ENCODE measurements at places on chromosomes 16 and 17.

GRCh38 chr17:42380935-42381334 is 7.3 kb downstream of the STAT3 start:
- DNase-seq = no peak

GRCh38 chr16:10751291-10751697 is 7.7 kb downstream of the NUBP1 start:
- DNase-seq = no peak

DNA sequence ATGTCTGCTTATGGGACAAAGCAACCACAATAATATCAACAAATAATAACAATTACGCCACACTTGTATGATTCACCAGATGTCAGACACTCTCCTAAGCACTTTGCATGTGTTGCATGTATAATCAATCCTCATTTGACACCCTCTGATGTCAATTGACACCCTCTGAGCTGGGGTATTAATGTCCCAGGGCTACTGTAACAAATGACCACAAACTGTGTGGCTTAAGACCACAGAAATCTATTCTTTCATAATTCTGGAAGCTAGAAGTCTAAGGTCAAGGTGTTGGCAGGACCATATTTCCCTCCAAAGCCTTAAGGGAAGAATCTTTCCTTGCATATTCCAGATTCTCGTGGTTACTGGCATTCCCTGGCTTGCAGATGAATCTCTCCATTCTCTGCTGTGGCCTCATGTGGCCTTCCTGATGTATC is 112.7 kb downstream of the NPIPB5 start:
- no peak for DNase-seq

- no peak for DNase-seq
Measured at GRCh38 chr17:850851-851763, 69.0 kb downstream of the MRM3 start.

DNA sequence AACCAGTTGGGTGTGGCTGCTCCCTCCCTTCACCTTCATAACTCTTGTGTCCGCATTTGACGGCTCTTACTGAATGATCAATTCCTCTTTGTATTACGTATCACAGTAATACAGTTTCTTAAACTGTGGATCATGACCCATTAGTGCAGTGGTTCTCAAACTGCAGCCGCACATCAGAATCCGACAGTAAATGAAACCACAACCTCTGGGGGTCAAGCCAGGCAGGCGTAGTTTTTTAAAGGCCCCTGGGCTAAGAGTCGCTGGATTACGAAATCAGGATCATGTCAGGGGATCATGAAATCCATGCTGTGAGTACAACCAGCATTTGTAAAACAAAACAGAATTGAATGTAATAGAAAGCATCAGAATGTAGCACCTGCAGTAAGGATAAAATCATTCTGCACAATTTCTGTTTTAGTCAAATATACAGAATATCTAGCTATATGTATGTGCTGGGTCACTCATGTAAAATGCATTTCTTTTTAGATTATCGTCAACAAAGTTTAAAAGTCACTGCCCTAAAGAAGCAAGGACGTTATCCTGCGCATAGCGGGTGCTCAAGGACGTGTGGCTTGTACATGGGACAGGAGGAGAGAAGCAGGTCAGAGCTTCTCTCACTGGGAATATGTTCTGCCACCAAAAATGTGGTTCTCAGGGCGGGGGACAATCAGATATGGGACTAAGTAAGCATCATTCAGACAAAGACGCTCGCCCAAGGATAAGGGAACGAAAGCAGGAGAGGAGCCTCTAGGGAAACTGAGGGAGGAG is 113.1 kb downstream of the ZFHX3 start:
- DNase-seq = no peak

DNA sequence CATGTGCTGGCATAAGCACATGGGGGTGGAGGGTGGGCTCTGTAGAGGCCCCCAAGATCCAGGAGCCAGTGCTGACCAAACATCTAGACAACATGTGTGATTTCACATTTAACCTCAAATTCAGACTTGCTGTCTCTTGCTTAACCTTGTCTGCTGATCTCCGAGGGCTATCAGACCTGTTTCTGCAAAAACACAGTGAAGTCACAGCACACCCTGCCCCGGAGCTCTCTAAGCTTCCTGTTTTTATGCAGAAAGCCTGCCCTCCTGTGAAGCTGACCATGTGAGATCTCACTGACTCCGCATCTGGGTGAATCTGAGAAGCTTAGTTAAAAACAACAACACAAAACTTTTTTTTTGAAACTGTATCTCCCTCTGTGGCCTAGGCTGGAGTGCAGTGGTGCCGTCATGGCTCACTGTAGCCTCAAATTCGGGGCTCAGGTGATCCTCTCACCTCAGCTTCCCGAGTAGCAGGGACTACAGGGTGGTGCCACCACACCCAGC is 6.6 kb upstream of the DPEP2 start:
- DNase-seq = no peak

DNA sequence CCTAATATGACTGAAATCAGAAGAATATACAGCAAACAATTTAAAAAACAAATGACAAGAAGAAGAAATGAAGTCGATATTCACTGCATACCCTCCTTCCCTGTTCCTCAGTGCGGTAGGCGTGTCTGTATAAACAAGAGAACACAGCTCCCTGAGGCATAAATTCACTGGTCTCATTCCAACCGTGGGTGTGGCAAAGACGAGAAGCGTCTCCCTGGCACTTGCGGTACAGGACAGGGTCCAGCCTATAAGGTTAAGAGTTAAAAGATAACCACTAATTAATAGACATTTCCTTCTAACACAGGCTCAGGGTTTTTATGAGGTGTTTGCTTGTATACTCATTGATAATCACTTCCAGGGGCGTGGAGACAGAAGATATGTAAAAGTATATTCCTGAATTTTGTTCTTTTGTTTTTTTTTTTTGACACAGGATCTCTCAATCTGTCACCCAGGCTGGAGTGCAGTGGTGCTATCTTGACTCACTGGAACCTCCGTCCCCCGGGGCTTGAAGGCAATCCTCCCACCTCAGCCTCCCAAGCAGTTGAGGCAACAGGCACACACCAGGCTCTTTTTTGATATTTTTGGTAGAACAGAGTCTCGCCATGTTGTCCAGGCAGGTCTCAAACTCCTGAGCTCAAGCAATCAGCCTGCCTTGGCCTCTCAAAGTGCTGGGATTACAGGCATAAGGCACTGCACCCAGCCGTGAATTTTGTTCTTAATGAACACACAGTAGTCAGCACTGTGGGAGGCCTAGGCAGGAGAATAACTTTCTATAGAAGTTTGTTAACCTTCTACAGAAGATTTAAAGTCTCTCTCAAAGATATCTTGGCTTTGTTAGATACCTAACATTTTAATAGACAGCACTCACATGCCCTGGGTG is 59.1 kb upstream of the CLEC18B start:
- DNase-seq = no peak

- DNase-seq = no peak
Measured at GRCh38 chr17:36610474-36610873, 9.1 kb downstream of the MRM1 start.

- no peak for DNase-seq
Measured at GRCh38 chr16:66381585-66382170, 15.2 kb downstream of the CDH5 start.

DNA sequence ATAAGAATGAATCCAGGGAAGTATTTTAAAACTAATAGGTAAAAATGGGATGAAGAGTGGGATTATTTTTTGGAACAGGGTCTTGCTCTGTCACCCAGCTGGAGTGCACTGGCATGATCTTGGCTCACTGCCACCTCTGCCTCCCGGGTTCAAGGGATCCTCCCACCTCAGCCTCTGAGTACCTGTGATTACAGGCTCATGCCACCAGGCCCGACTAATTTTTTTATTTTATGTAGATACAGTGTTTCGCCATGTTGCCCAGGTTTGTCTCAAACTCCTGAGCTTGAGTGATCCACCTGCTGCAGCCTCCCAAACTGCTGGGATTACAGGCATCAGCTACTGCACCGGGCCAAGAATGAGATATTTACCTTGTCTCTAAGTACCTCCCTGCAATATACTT is 22.1 kb downstream of the NSMCE1 start:
- DNase-seq = no peak

GRCh38 chr17:61402978-61403800 is 3.5 kb downstream of the TBX2 start:
- DNase-seq = no peak

GRCh38 chr17:40727447-40728231 is 24.1 kb upstream of the KRT24 start:
- DNase-seq = no peak

DNA sequence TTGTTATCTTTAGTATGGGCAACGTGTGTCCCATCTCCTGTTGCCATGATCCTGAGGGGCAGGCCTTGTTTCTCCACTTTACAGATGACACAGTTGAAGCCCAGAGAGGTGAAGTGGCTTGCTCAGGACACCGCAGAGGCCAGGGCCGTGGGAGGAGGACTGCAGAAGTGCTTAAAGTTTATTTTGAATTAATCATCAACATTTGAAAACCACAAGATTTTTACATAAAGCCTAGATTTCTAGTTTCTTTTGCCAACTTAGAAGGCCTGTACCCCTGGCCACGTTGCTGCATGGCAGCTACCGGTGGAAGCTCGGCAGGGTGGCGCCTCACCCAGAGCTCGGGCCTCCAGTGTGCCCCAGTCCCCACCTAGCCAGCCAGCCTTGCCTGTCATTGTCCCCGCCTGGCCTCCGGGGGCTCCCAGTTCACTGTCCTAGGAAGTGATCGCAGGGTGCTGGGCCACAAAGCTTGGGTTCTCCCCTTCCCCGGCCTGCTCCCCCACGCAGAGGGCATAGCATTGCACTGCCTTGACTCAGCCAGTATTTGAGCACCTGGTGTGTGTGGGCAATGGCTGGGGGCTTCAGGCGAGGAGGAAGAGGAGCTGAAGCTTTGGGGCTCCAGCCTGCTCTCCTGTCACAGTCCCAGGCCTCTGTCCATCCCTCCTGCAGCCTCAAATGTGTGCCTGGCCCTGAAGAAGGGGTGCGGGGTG is 14.8 kb upstream of the ADCY7 start:
- DNase-seq = no peak

DNA sequence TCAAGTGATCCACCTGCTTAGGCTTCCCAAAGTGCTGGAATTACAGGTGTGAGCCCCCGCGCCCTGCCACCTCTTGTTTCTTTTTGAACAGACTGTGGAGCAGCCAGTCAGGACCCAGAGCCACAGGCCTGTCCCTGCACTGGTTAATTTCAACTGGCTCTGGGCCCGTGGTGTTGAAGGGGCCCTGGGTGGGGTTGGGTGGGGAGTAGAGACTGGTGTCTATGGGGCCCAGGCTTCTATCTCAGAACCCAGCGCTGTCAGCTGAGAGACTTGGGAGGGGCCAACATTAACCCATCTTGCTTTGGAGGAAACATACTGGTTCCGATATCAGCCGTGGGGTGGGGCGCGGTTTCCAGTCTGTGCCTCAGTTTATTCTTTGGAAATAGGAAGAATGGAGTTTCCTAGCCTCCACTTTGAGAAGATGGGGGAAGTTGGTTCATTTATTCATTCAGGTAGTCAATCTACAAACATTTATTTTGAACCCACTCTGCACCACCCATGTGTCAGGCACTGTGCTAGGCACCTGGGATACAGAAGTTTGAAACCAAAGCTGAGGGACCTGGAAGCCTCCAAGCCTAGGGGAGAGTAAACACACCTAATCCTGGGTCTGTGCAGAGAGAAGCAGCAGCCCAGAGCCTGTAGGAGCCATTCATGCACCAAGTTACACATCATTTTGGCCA is 15.5 kb upstream of the SLC4A1 start:
- DNase-seq = no peak

- DNase-seq = no peak
Measured at GRCh38 chr17:80388175-80388574, 26.8 kb upstream of the ENDOV start.

DNA sequence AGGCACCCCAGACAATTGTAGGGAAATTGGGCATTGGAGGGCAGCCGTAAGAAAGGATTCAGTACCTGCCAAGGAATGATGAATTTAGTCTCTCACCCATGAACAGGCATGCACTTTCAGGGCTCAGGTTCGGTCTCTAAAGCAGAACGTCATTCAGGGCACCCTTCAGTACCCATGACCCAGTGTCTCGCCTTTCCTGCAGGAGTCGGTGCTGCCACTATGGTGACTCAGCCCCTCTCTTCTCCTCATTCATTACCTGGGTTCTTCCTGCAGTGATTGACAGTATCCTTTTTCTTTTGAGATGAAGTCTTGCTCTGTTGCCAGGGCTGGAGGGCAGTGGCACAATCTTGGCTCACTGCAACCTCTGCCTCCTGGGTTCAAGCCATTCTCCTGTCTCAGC is 8.4 kb downstream of the SOST start:
- no peak for DNase-seq
